Stimulated activated naive CD4-positive, alpha-beta T cell treated with Interleukin-2 at 50 U/mL for 16 hours (primary cell): ENCODE measurements at places on chromosomes 3 and 15.

DNA sequence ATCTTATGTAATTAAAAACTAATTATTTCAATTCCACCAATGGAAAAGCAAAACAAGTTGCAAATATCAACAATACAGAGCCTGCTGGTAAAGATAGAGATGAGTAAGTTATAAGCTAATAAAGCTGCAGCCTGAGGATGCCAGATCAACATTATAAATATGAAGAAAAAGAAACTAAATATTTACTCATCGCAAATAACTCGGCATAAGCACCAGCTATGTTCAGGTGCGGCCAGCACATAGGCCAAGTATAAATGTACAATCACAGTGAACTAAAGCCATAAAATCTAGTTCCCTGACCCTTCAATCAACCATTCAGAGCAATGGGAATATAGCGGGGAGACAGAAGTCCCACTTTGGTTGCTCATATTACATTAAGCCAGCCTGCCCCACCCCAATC lies 7.7 kb upstream of the RSL24D1 start:
- no peak for DNase-seq

- no peak for DNase-seq
Measured at GRCh38 chr3:167895684-167896083, 160.2 kb downstream of the SERPINI1 start.

GRCh38 chr3:14243782-14244181 lies 65.2 kb downstream of the LSM3 start:
- DNase-seq: no peak

DNA sequence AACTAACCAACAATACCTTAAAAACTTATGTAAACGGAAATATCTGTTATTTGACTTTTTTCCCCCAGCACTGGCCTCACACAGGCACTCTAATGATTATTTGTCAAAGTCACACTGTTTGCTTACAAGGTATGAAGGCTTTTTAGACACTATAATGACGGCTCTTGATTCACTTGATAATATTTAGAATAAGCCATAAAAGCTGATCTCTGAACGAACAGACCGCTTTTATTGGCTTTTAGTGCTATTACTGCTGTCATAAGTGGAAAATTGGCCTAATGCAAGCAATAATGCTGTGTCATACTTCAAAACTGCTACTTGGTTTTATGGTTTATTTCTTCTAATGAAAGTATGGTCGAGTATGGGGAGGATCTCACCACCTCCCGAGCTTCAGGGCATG lies 35.1 kb downstream of the MDFIC2 start:
- DNase-seq: no peak

- no peak for DNase-seq
Measured at GRCh38 chr3:128786434-128787020, 60.5 kb downstream of the RAB7A start.

DNA sequence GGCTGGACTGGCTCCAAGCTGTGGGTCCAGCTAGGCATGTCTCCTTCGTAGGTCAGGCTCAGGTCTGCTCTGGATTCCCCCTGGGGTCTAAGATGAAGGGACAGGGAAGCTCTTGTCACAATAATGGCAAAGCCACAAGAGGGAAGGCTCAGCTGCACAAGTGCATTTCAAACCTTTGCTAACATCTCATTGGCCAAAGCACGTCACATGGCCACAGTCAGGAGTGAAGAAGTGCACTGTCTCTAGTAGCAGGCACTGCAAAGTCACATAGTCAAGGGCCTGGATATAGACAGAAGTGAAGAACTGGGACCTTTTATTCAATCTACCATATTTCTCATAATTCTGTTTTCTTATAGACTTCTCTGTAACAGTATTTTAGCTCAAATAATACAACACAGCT lies 20.1 kb downstream of the DLEC1 start:
- DNase-seq: no peak

- DNase-seq: no peak
Measured at GRCh38 chr3:100737334-100737733, 28.0 kb downstream of the TFG start.

DNA sequence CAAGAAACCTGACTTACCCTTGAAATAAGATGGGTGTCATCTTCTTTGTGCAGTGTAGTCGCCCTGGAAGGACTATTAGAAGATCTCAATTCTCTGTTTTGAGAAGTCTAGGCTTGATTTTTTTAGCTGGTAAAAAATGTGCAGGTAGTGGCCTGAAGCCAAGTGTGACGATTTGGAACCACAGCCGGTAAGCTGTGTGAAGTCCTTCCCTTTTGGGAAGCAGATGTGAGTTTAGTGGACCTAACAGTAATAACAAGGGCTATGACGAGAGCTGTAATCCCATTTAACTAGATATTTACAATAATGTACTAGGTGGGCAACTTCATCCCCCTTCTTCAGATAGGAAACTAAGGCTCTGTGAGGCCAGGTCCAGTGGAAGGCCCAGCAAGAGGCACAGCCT lies 81.7 kb upstream of the MYZAP start:
- DNase-seq: no peak

DNA sequence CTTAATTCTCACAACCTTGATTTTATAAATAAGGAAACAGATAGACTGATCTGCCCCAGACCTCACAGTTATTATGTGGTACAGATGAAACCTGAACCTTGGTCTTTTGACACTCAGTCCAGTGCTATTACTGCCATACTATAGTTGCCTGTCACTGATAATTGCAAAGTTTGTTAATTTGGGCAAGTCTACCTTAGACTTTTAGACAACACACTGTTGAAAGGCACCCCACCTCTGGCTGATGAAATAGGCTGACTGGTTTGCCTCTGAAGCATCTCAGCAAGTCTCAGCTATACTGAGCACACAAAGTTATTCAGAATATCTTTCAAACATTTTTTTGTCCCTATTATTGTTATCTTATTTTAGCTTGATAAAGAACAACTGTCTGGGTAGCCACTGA lies 53.1 kb upstream of the MAP4 start:
- no peak for DNase-seq

DNA sequence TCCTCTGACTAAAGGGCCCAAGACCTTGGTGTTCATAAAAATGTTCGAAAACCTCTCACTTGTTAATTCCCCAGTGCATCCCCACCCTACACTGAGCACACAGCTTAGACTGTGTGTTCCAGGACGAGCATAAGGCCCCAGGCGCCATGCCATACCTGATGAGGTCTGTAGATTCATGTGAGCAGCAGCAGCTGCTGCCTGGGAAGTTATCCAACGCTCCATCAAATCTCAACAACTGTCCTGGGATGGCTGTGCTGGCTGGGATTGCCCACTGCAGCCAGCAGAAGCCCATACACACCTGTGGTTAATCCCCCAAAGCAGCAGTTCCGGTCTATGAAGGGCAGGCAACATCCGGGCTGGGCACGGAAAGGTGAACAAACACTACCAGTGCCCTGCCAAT lies 391.2 kb downstream of the IL20RB start:
- DNase-seq: no peak

GRCh38 chr15:69725957-69726356 lies 273.3 kb downstream of the RPLP1 start:
- DNase-seq: no peak

DNA sequence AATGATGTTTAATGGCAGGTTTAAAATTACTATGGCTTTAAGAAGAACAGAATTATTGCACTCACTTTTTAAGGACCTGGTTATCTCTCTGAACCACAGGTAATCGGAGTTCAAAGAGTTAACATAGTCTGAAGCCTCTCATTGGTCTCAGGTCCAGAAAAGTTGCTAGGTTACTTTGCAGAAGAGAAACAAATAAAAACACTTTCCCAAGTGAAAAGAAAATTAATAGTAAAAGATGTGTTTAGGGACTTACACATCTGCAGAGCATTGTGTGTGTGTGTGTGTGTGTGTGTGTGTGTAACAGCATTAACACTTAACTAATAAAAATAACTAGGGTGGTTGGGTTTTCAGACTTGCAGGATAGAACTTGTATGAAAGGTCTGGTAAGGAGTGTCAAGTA lies 1.0 kb downstream of the MASP1 start:
- DNase-seq: no peak

DNA sequence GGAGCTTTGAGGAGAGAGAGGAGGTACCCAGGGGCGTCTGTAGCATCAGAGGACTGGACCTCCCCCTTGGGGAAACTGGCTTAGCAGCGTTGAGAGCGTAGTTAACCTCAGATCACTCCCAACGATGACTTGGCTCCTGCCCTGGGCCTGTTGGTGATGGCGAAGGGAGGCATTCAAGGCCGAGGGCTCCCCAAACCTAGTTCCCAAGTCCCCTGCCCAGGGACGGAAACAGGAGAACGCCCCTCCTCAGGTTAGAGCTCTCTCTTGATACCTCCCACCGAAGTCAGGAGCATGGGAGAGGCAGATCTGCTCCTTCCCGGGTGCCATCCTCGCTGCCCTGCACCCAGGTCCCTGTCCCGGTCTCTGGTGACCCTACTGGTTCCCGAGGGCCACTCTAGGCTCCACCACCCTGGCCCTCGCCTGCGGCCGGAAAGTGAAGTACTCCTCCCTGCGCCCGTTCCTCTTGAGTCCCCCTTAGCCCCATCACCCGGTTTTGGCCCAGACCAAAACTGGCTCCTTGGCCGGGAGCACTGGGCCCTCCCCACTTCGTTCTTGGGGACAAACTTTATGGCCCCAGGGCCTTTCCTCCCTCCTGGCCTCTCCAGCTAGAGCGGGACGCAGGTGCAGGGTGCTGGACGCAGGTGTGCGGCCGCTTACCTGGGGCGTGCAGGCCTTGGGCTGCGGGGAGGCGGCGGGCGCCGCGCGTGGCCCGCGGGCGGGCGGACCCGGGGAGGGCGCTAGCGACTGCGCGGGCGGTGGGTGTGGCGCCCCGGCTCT lies 2.6 kb upstream of the SKOR1 start:
- DNase-seq: no peak
